ENCODE measurements at places on chromosomes 16 and 17. TPM values are rescaled to one million over a fixed set of nuclear protein-coding genes. Genes with fewer than 3 reads are reported as not detected.

DNA sequence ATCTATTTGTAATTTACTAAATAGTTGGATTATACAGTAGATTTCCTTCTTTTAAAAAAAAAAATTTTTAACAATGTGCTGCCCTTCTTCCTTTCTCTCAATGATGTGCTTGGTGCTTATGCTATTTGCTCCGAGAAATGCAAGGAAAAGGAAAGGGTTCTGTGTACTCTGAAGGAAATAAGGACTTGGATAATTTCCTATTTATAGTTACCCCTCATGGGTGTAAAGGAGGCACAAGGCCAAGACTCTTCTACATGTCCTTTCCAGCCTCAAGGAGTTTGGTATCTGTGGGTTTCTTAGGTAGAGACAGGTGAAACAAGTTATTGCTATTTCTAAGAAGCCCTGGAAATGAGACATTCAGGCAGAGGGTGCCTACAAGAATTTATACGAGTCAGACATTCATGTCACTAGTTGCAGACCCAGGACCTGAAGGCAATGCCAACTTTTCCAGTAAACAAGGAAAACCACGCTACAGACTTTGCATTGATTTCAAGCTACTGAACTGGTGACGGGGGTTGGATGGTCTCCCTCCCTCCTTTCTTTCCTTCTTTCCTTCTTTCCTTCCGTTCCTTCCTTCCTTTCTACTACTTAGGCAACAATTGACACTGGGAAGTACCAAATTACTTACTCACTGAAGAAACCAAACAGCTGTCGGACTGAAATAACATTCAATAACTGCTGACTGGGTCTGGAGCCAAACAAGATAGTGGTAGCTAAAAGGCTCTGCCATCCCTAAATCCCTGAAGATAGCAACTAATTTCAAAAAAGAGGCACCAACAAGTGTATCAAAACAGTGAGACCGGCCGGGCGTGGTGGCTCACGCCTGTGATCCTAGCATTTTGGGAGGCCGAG, 33.8 kb upstream of the GHDC start:
- DNase-seq: no peak
- H3K4me3 ChIP-seq: no peak overlapping the region
- no peaks in the 10 kb centered on the region for H3K4me1 ChIP-seq
- H3K27me3 ChIP-seq: no peaks in the 10 kb centered on the region

DNA sequence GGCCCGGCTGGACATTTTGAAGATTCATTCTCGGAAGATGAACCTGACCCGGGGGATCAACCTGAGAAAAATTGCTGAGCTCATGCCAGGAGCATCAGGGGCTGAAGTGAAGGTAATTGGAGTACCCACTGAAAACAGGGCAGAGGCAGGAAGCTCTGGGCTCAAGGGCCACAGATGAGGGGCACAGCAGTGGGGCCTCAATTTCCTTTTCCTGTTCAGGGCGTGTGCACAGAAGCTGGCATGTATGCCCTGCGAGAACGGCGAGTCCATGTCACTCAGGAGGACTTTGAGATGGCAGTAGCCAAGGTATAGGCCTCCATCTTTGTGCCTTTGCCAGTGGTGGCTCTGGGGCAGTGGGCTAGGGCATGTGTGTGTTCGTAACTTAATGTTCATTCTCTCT, 4.0 kb upstream of the FTSJ3 start:
- H3K36me3 ChIP-seq: peaks cover 25% of the 10 kb centered on the region
- H3K27ac ChIP-seq: no peak overlapping the region
- peaks cover 11% of the 10 kb centered on the region for H3K4me1 ChIP-seq
- no peaks in the 10 kb centered on the region for H3K27me3 ChIP-seq

- no peaks in the 10 kb centered on the region for H3K27me3 ChIP-seq
- H3K4me1 ChIP-seq: peaks cover 22% of the 10 kb centered on the region
- peak; percentile 54 for DNase-seq
- no peak overlapping the region for H3K4me3 ChIP-seq
Observed at GRCh38 chr16:48609652-48610029, 339 bp downstream of the N4BP1 start.

Gene ICAM2
- total RNA-seq: 0.22 TPM

- H3K4me1 ChIP-seq: peaks cover 13% of the 10 kb centered on the region
- H3K36me3 ChIP-seq: peaks cover 4% of the 10 kb centered on the region
- peak overlapping the region; percentile 99 for H3K27ac ChIP-seq
- no peaks in the 10 kb centered on the region for H3K27me3 ChIP-seq
Observed at GRCh38 chr16:4734730-4735535, 596 bp downstream of the DNAAF8 start.

GRCh38 chr17:74875155-74875976, 2.6 kb upstream of the FDXR start:
- peaks cover 26% of the 10 kb centered on the region for H3K4me1 ChIP-seq
- H3K4me3 ChIP-seq: no peak overlapping the region
- no peak overlapping the region for H3K27ac ChIP-seq
- peaks cover 2% of the 10 kb centered on the region for H3K27me3 ChIP-seq

Gene OTOP2
- not detected for total RNA-seq

Gene MGRN1
- total RNA-seq: 121 TPM

GRCh38 chr16:2473999-2474876, 689 bp upstream of the TBC1D24 start:
- peak; percentile 58 for DNase-seq
- H3K4me3 ChIP-seq: peak overlapping the region; percentile 65
- H3K27me3 ChIP-seq: peaks cover 3% of the 10 kb centered on the region
- H3K4me1 ChIP-seq: peaks cover 33% of the 10 kb centered on the region
- H3K36me3 ChIP-seq: no peaks in the 10 kb centered on the region

DNA sequence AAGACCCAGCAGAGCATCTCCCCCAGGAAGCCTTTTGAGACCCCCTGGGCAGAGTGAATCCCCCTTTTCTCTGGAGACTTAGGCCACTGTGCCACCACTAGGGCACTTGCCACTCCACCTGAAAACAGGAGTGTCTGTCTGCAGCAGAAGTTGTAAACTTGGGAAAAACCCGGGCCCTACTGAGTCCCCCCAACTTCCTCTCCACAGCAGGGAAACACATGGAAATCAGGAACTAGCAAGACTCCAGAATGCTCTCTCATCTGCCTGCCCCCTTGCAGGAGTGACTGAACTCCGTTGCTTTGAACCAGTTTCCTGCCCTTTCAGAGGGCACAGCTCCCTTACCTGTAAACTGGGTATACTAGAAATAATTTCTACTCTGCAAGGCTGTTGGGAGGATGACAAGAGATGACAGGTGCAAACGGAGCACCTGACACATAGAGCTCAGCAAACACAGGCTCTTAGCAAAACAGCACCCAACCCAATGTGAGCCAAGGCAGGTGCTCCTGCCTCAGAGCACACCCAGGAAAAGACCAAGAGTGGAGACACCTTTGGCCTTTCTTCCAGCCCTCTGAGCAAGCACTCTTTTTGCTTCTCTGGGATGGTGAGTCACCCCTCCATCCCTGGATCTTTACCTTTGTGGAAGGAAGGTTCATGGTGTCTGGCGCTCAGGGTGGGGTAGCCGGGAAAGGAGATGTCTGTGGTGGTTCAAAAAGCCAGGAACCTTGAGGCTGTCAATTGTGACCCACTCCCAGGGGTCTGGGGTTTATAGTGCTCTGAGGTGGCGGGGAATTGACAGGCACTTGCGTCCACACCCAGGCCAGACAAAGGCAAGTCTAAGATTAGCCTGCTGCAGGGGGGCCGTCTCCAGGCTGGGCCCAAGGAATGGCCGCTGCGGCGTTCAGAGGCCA, at the start of gene HCRT:
HCRT (minus strand) TSS at position 740 of the 908 bp plus-strand sequence; CDS start at position 653, 87 bp downstream.
- no peak for DNase-seq
- H3K27ac ChIP-seq: no peak within 1 kb of the TSS
- H3K36me3 ChIP-seq: no peaks in the 10 kb centered on the region
- peaks cover 9% of the 10 kb centered on the region for H3K4me1 ChIP-seq

Gene EFNB3
- total RNA-seq: 28.2 TPM

GRCh38 chr17:71251951-71252350, 868.9 kb upstream of the SOX9 start:
- H3K27me3 ChIP-seq: peaks cover 3% of the 10 kb centered on the region
- H3K4me1 ChIP-seq: no peaks in the 10 kb centered on the region
- no peaks in the 10 kb centered on the region for H3K36me3 ChIP-seq
- H3K4me3 ChIP-seq: no peak overlapping the region
- no peak overlapping the region for H3K27ac ChIP-seq

Gene TP53TG3B
- not detected for total RNA-seq

GRCh38 chr17:1040216-1040600, 43.3 kb downstream of the TIMM22 start:
- H3K27me3 ChIP-seq: no peaks in the 10 kb centered on the region
- H3K4me3 ChIP-seq: no peak overlapping the region
- no peak overlapping the region for H3K27ac ChIP-seq

Gene FGF11
- total RNA-seq: 26.8 TPM

Gene GFER
- 22.8 TPM for total RNA-seq

- H3K4me1 ChIP-seq: peaks cover 78% of the 10 kb centered on the region
- peak overlapping the region; percentile 96 for H3K27ac ChIP-seq
- peaks cover 3% of the 10 kb centered on the region for H3K36me3 ChIP-seq
- no peaks in the 10 kb centered on the region for H3K27me3 ChIP-seq
- H3K4me3 ChIP-seq: peak overlapping the region; percentile 73
Observed at GRCh38 chr17:38452719-38453118, 24.5 kb downstream of the ARHGAP23 start.

GRCh38 chr16:14419817-14420216, 210.2 kb downstream of the PARN start:
- peaks cover 3% of the 10 kb centered on the region for H3K4me1 ChIP-seq
- no peaks in the 10 kb centered on the region for H3K27me3 ChIP-seq
- H3K4me3 ChIP-seq: no peak overlapping the region
- no peak overlapping the region for H3K27ac ChIP-seq

DNA sequence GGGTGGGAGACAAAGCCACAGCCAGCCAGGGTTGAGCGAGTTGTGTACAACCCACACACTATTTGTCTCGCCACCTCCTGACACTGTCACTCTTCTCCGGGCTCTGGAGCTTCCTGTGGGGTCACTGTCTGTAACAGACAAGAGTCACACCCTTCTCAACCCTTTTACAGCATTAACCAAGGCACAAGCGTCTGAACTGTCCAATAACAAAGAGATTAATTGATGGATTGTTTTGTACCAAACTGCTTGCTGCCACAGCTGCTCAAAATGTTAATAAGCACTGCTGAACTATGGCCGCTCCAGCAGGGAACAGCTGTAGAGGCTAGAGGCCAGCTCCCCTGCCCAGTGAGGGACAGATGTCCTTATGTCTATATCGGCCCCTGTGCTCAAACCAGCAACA, 25.2 kb upstream of the HYDIN start:
- no peak for DNase-seq
- H3K36me3 ChIP-seq: no peaks in the 10 kb centered on the region
- no peak overlapping the region for H3K4me3 ChIP-seq
- no peak overlapping the region for H3K27ac ChIP-seq
- peaks cover 21% of the 10 kb centered on the region for H3K4me1 ChIP-seq

- no peak overlapping the region for H3K4me3 ChIP-seq
- peaks cover 24% of the 10 kb centered on the region for H3K27me3 ChIP-seq
- no peaks in the 10 kb centered on the region for H3K36me3 ChIP-seq
Observed at GRCh38 chr16:83113317-83113716, 486.5 kb downstream of the CDH13 start.
